ENCODE measurements at places on chromosomes 5 and 9.

DNA sequence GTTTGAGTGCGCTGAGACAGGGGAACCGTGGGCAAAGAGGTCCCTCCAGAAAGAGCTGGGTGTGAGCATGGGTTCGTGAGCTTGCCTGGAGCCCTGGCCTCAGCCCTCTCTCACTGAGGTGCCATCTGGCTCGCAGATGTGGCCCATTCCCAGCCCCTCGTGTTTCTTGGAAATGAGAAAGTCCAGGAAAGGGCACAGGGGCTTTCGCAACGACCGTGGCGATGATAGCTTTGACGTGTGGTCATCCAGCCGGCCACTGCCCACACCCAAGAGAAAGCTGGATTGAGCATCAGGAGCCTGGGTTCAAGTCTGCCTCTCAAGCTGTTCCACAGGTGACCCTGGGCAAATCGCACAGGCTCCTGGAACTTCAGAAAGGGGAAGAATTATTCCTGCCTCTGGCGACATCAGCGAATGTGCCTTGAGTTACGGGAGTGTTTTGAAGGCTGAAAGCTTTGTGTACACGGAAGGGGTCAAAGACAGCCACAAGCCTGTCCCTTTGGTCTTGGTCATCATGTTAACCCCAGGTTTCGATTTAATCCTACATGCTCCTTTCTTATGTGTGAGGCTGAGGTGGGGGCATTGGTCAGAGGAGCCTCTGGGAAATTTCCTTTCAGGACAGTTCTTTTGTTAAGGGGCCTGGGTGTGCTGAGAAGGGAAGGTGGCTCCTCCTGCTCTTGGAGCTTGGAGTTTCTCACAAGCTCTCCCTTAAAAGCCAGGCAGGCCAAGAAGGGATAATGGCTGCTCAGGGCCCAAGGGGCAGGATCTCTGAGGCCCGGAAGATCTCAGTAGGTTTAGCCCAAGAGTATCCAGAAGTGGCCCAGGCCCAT lies 41.7 kb upstream of the IL17B start:
- DNase-seq: no peak

DNA sequence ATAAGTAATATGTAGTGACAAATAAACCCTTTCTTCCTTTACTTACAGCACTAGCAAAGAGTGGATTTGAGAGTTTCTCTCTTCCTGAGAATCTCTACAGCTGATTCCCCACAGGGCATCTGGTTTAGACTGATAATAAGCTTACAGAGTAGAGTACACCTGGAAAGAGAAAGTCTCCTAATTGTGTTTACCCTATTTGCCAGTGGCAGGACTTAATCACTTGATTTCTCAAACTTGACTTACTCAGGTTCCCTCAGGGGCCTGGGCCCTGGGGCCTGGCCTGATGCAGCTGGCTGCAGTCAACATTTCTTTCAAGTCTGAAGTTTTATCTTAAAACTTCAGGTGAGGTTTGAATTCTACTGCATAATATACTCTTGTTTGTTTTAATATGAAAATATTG lies 38.0 kb upstream of the UBTD2 start:
- no peak for DNase-seq

GRCh38 chr5:1820381-1820780 lies 19.2 kb downstream of the NDUFS6 start:
- DNase-seq: no peak

GRCh38 chr5:134479839-134480238 lies 45.6 kb upstream of the JADE2 start:
- no peak for DNase-seq

GRCh38 chr9:124320062-124320973 lies 62.6 kb downstream of the NEK6 start:
- no peak for DNase-seq

GRCh38 chr5:6633469-6634245 lies 417 bp downstream of the SRD5A1 start:
- peak; percentile 10 for DNase-seq

DNA sequence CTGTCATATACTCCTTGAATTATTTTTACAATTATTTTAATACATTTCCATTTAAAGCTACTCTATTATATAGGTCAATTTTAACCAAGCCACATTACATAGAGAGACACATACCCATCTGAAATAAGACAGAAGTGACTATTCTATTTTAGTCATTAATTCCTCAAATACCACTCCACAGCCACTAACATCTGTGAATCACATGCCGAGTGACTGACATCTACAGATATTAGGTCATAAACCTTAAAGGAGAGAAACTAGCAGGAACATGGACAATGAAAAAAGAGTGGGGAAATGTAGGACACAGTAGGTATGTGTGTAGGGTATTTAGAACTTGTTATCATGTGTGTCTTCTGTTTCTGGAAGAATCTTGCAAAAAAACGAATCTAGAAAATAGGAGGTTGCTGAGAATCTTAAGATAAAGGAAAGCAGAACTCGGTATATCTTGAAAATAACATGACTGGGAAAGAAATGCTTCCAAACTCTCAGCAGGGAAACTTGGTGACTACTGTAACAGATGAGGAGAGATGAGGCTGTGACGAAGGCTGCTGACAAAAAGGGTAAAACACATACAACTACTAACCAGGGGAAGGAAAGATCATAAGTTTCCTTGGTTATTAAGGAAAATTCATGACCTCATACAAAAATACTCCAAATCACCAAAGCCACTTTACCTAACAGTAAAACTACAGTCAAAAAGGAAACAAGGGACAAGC lies 84.6 kb downstream of the PLPP1 start:
- no peak for DNase-seq

GRCh38 chr5:171310212-171310818 lies 1.3 kb downstream of the TLX3 start:
- DNase-seq: no peak

DNA sequence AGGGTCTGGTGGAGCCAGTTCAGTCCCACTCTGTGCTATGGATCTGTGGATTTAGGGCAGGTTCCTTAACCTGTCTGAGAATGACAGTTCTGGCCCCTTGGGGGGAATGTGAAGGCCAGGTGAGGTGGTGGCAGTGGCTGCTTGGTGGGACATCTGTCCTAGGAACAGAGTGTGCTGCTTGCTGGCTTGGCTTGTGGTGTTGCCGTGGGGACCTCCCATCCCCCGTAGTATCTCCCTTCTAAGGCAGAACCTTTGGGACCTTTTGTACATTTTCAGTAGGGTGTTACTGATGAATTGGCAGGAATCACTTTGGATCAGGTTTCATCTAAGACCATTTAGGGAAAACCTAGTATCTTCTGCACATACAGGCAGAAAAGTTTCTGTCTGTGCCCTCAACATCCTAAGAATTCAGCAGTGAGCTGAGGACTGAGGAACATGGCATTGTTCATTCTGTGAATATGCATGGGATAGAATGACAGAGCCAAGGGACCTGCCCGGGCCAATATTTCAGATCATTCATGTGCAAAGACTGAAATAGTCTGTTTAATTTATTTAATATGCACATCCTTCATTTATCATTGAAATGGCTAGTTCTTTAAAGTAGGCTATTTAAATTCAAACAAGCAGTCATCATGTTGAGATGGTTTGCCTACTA lies 64.6 kb downstream of the WNK2 start:
- DNase-seq: no peak

DNA sequence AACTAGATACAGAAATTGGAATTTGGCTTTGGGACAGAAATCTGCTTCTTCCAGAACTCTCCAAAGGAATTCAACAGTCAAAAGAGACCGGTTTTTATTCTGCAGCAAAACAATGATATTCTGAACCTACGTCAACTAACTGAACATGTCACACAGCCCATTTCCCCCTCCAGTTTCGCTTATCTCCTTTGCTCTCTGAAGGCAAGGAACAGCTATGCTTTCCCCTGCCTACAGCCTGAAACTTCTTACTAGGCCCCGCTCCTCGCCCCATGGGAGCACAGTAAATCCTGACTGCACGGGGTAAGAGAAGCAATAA lies 488 bp downstream of the SKIC3 start:
- DNase-seq: no peak

GRCh38 chr9:126361810-126362238 lies 35.2 kb downstream of the MVB12B start:
- no peak for DNase-seq

DNA sequence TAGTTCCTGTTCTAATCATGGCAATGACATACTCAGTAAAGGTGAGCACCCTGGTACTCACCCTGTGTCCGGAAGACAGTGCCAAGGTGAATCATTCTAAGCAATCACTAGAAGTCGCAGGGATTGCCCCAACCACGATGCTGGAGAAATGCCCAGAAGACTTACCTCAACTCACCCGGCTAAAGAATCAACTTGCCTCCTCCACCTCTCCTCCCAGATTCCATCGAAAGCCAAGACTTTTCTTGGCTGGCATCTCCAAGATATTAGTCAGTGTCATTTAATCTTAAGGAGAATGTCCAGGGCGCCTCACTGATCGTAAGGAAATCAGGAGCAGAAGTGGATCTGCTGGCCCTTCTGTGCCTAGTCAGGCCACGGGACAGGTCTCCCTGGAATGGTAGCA lies 204.9 kb downstream of the ERCC6L2 start:
- DNase-seq: no peak

DNA sequence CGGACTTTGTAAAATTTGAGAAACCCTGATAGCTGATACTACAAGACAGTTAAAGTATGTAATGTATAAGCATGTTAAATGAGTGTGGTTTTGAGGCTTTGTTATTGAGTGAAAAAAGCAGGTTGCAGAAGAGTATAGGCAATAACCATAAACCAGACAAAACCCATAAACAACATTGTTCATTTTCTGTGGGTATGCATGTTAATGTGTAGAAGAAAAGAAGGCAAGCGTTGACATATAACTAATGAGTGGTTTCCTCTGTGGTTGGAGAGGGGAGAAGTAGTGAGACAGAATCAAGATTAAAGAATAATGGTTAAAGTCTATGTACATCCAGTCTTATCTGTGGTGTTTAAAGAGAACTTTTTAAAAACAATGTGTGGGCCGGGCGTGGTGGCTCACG lies 26.2 kb downstream of the RAD23B start:
- DNase-seq: no peak

- no peak for DNase-seq
These were observed 8.7 kb downstream of the NREP start for GRCh38 chr5:111748304-111748763.

DNA sequence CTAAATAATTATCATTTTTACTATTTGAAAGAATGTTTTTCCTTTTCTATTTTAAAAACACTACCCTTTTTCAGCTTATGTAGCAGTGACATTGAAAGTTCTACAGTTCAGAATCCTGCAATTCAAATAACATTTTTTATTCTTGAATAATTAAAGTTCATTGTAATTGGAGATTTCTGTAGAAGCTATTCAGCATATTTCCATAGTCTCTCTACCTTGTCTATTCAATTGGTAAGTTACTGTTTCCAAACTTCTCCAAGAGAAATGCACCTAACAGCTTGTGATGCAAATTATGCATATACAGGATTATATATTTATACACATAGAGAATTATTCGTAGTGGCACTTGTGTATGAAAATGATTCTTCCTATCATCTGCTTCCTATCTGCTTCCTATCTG lies 149.7 kb upstream of the ARRDC3 start:
- DNase-seq: no peak

DNA sequence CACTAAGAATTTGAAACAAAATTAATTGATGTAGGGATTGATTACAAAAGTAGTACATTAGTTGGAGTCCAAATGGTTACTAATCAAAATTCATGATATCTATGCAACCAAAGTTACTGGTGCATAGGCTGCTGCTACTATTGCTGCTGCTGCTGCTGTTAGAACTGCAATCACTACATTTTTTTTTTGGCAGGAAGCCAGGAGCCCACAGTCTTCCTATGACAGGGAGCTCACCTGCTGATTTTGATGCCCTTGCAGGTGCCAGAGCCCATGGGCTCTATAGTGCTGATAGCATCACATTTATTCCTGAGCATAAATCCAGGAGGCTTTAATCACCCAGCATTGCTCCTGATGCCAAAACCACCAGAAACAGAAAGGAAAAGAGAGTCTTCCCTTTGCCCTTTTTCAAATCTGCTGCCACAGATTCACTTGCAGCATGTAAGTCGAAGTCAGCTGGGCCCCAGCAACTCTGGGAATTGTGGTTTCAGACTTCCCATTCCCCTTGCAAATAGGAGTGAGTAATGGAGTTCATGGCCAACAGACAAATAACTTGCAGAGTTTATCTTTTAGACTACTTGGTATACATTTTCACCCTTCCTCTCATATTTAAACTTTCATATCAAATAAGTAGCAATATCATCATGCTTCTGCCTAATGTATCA lies 17.6 kb downstream of the SLCO6A1 start:
- no peak for DNase-seq

GRCh38 chr5:139642891-139643871 lies 5.0 kb upstream of the CXXC5 start:
- DNase-seq: no peak

Data from T-helper 17 cell (primary cell).